ENCODE measurements at places on chromosomes 1 and 21.

- DNase-seq = no peak
Measured at GRCh38 chr21:35340273-35340672, 291.2 kb upstream of the RUNX1 start.

- no peak for DNase-seq
Measured at GRCh38 chr1:55015731-55016620, 17.2 kb downstream of the BSND start.

DNA sequence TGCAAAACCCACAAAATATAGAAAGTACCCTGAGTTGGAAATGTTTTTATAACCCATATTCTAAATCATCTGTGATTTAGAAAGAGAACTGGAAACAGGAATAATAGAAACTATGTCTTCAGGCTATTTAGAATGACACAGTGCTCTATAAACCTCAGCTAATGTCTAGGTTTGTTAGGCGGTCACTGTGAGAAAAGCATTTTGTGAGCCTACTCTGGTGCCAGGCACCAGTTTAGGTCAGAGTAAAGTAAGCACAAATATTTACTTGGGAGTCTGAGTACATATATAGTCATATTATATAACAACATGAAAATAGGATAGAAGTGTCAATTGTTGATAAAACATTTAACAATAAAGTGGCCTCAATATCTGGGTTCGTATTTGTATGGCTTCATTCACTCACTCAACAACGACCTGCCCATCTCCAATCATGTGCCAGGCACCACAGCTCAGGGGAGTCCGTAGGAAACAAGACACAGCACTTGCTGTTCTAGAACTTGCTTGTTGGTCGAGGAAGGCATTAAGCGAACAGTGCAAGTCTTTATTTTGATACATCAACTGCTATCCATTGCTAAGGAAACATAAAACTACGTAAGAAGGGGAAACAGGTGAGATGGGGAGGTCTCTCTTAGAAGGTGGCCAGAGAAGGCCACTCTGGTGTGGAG is 37.2 kb downstream of the GNB1 start:
- no peak for DNase-seq

- no peak for DNase-seq
Measured at GRCh38 chr1:7888248-7889081, 35.6 kb upstream of the UTS2 start.

DNA sequence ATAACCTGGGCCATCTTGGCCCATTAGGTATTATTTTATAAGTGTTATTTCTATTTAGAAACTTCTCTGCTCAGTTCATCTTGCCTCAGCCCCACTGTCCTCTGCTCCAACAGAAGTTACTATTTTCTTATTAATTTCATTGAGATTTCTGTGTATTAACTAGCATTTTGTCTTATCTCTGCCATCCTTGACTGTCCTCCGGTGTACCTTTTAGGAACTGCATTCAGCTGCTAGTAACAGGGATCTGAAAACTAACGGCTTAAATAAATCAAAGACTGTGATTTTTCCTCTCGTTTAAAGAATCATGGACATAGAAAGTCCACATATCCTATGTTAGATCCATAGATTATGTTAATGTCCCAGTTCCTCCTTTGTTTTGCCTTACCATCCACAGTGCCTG is 382.5 kb downstream of the MATN1 start:
- DNase-seq = no peak

Measured in GDM1 (cell line).